ENCODE measurements at places on chromosomes 16 and 17.

GRCh38 chr17:1201132-1201702 is 21.4 kb upstream of the ABR start:
- no peak for DNase-seq

DNA sequence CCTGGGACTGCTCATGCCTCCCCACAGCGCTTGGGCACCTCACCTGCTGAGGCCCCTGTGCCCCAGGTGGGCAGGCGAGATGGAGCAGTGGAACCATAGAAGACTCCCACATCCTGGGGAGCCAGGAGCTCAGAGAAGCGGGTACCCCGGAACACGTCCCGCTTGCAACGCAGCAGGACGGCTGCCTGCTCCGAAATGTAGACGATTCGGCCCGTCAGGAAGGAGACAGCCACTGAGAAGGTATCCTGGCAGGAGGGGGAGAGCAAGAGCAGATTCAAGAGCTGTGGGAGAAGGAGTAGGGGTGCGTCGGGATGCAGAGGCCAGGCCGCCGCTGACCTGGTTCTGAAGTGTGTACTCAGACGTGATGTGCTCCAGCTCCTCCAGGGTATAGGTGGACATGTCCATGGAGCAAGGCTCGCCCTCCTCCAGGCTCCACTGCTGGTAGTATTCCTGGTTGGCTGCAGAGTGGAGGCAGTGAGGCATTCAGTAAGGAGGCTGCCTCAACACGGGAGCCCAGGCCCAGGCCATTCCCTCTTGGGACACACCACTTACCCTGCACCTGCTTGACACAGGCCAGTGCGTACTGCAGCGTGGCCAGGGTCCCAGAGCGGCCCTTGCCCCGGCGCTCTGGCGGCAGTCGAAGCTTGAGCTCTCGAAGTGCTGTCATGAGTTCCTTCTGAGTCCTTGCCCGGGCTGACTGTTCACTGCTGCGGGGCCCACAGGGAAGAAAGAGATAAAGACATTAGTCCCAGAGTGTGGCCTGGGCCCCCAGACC is 2.6 kb downstream of the PER1 start:
- DNase-seq = no peak

GRCh38 chr17:9729034-9729650 is 62.2 kb downstream of the DHRS7C start:
- peak; percentile 73 for DNase-seq

DNA sequence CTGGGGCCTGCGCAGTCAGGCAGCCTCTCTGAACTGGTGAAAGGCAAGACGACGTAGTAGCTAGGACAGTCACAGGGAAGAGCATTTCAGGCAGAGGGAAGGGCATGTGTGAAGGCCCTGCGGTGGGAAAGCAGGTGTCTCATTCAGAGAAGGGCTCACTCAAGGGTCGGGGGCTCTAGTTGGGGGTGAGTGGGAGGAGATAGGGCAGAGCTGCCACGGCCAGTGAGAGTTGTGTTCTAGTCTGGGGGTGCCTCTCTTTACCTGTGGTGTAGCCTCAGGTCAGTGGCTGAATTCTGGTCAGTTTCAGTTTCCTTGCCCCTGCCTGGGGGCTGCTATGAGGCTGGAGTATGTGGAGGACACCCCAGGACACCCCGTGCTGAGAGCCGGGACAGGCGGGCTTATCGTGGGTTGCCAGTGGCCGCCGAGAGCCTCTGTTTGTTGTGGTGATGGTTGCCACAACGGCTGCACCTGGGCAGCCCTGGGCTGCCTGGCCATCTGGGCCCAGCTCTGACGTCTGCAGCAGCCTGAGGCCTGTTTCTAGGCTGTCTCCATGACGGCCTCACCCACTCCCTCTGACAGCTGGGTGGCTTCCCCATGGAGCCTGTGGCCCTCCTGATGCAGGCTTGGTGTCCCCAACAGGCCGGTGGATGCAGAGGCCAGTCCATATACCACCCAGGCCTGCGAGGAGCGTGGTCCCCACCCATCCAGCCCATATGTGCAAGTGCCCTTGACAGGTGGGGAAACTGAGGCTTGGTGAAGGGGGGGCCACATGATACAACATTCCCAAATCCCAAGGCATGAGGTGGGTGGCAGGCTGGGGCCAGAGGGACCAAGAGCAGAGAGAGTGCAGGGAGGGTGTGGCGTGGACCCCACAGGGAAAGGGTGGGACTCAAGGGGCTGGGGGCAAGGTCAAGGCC is 10.8 kb downstream of the MAP2K3 start:
- no peak for DNase-seq

DNA sequence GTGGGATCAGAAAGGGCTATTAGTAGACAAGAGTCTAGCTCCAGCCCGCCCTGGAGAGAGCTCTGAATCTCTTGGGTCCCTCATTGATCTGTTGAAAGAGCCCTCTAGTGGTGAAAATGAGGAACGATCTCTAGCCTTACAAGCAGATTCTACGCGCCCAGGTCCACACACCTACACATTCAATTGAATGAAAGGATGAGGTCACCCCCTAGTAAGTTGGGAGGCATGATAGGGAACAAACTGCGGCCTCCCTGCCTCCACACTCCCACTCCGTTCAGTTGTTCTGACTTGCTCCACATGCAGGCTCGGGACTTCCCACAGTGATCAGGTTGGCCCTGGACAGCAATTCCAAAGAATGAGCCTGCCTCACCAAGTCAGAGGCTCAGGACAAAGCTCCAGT is 2.9 kb upstream of the CACNG3 start:
- peak; percentile 56 for DNase-seq

Data from RWPE1 (cell line).